ENCODE measurements at places on chromosomes 12 and 14.

GRCh38 chr12:13911756-13912554 is 69.4 kb downstream of the GRIN2B start:
- DNase-seq: no peak

DNA sequence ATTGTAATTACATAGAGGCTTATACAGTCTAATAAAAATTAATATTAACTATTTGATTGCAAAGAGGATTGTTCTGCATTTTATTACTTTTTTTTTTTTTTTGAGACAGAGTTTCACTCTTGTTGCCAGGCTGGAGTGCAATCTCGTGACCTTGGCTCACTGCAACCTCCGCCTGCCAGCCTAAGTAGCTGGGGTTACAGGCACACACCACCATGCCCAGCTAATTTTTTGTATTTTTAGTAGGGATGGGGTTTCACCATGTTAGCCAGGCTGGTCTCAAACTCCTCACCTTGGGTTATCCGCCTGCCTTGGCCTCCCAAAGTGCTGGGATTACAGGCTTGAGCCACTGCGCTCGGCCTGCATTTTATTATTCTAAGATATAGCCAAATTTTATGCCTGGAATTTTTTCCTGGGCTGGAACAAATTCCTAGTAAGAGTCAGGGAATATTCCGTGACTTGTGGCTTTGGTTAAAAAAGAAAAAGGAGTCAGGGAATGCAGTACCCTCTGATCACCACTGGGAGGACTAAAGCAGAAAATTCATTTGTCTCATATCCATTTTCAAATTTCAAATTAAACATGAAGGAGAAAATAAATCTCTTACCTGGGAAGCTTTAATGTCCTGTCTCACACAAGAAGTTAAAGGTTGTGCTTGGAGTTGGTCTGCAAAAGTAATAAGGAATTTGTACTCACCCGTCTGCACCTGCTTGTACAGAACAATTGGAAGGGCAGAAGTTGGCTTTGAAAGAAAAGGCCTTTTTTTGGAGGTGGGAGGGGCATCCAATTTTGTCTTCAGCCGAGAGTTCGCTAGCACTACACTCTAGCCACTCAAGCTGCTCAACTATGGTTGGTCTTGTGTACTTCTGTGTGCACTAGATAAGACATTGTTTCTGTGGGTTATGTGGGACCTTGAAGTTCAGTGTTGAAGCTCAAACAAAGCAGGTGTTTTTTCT is 8.7 kb downstream of the MARK3 start:
- DNase-seq: no peak

DNA sequence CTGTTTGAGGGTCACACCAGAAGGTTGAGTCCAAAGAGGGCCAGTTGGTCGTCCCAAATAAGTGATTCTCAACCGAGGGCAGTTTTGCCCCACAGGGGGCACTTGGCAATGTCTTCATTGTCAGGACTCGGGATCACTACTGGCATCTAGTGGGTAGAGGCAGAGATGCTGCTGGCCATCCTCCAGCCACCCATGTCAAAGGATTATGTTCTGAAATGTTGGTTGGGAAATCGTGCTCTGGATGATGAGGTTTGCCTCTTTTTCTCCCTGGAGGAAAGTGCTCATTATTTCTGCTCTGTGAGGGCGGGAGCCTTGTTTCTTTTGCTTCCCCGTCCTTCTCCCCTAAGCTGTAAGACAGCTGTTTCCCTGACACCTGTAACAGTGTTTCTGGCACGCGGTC is 3.6 kb downstream of the ZNF839 start:
- no peak for DNase-seq

DNA sequence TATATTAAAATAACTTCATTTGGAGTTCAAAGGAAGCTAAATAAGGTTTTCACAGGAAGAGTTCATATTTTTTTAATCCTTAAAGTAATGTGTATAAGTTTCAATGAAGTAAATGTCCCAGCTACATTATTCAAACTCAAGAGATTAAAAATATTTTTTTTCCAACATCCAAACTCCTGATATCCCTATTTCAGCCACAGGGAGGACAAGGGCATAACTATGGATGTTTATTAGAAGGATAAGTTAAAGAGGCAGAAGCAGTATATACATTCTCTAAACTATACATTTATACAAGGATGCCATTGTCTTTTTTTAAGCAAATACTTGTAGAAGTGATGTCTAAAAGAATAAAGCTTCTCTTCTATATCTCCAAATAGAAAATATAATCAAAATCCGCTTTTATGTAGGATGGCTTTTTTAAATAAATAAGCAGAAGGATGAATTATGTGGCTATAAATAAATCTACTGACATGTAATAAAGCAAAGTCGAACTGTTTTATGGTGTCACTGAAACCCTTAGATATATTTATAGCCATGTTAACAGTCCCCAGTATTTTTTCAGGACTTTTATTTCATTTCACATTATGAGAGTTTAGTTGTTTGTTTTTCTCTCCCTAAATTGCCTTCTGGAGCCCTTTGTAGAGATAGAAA is 936.5 kb downstream of the DIO2 start:
- DNase-seq: no peak

DNA sequence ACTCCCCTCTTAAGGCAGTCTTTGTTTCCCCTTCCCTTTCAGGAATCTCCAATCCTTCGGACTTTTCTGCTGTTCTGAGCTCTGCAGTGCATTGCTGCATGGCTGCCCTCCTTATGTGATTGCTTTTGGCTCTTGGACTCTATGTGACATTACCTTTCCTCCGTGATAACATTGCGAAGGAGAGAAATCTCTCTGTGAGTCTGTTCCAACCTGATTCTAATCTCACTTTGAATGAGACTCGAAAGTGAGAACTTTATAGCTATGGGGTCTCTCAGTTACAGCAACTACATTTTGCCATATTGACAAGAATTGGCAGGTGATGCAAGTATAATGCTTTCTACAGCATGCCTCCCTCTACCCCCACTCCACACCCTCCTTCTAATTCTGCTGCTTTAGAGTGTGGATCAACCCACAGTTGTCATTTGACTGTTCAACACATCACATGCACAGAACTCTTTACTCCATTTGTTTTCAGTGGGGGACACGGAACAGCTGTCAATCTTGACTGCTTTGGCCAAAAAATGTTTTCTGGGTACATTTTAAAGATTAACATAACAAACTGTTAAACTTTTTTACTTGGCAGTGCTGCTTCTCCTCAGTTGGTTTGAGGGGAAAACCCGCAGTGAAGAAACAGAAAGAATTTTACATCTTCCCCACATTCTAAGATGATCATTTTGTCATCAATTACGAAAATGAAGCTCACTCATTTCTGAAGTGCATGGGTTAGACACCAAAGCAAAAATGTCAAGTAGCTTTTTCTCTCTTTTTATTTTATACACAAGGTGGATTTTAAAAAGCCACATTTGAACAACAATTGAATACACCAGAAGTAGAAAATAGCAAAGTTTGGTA is 125.5 kb upstream of the RMST start:
- no peak for DNase-seq

DNA sequence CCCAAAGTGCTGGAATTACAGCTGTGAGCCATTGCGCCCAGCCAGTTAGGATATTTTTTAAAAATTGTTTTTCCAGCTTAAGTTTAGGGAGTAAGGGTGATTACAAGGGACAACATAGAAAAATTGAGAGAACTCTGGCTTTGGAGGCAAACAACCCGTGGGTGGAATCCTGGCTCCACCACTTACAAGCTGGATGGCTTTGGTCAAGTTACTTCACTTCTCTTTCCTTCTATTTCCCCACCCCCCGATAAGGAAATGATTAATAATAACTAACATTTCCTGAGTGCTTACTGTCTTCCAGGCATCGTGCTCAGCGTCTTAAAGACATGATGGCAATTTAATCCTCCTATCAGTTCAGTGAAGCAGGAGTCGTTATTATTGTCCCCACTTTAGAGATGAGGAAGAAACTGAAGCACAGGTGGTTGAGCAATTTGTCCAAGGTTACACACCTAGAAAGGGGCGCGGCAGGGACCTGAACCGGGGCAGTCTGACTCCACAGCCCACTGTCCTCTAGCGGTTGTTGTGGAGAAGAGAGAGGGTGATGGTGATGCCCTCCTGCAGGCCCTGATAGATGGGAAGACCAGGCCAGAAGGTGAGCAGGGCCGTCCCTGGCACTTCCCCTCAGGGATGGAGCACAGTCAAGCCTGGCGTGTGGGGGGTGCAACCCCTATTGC is 16.7 kb upstream of the FAIM2 start:
- no peak for DNase-seq

DNA sequence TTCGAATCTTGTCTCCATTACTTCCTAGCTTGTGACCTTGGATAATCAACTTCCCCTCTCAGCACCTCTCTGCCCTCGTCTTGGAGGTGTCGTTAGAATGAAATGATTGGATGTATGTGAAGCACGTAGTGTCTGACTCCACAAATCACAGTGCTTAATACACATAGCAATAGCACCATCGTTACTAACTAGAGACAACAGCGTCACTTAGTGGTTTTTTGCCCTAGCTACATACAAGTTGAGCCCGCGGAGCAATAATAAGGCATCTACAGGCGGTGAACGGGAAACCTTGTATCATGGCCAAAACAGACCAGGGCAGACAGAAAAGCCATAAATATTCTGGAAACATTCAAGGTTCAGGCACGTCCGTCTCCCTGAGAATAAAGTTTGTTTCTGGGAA is 154.9 kb downstream of the ASCL4 start:
- DNase-seq: no peak

- no peak for DNase-seq
Observed at GRCh38 chr14:96638041-96638855, 136.1 kb downstream of the PAPOLA start.

DNA sequence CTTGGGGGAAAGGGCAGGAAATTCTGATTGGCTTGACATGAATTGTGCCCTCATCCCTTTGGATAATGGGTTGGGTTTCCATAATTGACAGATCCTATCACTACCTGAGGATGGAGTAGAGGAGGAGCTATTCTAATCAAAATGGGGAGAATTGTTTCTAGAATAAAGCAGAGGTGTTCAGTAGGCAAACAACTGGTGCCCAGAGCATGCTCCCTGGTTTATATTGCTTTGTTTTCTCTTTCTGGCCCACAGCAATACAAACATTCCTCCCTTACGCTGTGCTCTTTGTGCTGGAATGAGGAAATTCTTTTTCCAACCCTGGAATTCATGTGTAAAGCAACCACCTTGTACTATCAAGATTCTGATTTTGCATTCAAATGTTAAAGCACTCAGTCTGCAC is 147.4 kb downstream of the RASSF9 start:
- no peak for DNase-seq

DNA sequence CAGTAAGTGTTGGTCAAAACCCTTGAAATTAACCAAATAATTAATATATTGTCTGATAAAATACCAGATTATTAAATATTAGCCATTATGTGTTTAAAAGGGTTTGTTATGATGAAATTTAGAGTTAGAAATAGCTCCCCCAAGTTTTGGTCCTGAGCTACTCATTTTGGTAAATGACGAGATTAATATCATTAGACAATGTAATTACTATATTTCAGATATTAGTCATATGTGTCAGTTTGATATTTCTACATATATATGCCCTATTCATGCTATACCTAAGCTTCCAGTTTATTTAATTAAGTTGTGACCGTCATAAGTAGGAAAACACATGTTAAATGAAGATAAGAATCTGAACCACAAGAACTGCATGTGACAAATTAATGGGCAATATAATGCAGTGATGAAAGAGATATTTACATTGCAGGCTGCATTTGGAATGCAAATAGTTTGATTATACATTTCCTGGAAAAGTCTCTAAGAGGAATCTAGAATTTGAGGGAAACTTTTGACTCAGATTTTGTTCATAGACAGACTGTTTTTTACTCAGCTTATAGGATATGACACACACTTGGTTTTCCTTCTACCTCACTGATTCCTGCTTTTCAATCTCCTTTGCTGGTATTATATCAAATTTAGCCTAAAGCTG is 70.5 kb downstream of the TBC1D30 start:
- DNase-seq: no peak

- no peak for DNase-seq
Observed at GRCh38 chr12:95705143-95705542, 85.4 kb downstream of the NTN4 start.

- DNase-seq: no peak
Observed at GRCh38 chr12:32331133-32331532, 68.2 kb upstream of the FGD4 start.

GRCh38 chr12:42056130-42056529 is 88.5 kb downstream of the GXYLT1 start:
- DNase-seq: no peak

DNA sequence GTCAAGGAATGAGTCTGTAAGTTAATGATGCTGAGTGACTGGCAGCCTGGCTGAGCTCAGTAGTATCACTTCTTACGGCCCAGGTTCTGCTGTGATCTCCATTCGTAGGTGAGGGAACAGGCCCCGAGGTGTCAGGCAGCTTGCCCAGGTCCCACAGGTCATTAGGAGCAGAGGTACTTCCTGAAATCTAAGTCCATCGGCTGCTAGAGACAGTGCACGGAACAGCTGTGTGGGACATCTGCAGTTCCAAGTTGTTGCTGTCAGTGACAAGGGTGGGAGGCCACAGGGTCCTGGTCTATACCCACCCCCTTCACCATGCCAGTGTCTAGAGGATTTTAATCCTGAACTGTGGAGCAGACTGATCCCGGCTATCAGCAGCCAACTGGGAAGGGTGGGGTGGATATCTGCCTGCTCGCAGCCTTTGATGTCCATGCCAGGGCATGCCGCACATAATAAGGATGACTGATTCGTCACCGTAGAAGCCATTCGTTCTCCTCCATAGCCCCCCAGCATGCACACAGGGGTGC is 82.3 kb upstream of the RIN3 start:
- DNase-seq: no peak

DNA sequence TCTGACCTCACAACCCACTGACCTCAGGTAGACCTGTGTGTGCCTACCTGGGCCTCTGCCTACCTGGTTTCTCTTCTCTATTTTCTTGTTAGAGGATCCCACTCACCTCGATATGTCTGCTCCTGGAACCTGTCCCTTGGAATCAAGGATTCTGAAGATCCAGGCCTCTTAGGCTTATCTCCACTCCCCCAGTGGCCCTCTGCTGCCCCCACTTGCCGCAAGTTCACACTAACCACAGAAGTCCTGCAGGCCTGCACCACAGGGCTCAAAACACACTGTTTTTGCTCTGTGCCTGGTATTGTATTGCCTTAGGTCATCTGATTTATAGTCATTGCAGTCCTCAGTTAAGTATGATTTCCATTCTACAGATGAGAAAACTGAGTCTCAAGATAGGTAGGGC is 15.3 kb upstream of the NRXN3 start:
- DNase-seq: no peak

DNA sequence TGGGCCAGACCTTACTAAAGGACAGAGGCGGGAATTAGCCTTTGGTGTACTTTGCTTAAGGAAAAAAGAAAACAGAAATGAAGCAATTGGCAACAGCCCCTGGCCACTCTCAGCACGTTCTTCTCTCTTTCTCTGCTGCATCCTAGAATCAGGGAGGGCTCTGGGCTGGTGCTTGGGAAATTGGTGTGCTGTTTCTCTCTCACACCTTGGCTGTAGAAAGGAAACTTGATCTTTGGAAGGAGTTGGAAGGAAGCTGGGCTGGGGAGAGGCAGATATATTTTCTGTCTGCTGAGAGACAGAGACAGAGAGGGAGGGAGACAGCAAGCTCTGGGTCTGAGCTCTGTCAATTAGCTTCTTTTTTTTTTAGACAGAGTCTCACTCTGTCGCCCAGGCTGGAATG is 27.4 kb downstream of the NOS1 start:
- DNase-seq: no peak
